Brain microvascular endothelial cell (primary cell): ENCODE measurements at places on chromosomes 1 and 21.

GRCh38 chr1:216758161-216758560 is 34.9 kb upstream of the ESRRG start:
- no peak for DNase-seq

GRCh38 chr21:42313501-42313969 is 1.7 kb downstream of the TFF3 start:
- DNase-seq, result no peak

GRCh38 chr1:212645546-212646543 is 37.3 kb downstream of the ATF3 start:
- DNase-seq, result no peak

GRCh38 chr1:227532019-227532619 is 31.2 kb upstream of the ZNF678 start:
- DNase-seq, result no peak

GRCh38 chr1:226632922-226633351 is 84.4 kb downstream of the STUM start:
- no peak for DNase-seq

GRCh38 chr1:61420909-61421835 is 303.8 kb downstream of the TM2D1 start:
- no peak for DNase-seq

- no peak for DNase-seq
Measured at GRCh38 chr1:38502758-38503157, 356.8 kb downstream of the RRAGC start.

DNA sequence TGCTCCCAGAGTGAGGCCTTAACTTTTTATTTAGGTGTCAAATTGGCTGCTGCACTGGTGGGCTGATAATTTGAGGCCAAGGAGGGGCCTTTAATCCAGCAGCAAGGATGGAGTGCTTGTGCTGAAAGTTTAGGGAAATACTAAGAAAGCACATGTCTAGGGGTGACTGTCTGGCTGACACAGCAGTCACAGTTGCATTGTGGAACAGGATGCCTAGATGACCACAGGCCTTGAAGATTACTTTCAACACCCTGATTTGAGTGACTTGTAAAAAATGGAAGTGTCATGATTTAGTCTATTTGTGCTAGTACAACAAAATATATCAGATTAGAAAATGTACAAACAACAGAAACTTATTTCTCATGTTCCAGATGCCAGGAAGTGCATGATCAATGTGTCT is 57.7 kb downstream of the ZNF697 start:
- DNase-seq, result no peak

DNA sequence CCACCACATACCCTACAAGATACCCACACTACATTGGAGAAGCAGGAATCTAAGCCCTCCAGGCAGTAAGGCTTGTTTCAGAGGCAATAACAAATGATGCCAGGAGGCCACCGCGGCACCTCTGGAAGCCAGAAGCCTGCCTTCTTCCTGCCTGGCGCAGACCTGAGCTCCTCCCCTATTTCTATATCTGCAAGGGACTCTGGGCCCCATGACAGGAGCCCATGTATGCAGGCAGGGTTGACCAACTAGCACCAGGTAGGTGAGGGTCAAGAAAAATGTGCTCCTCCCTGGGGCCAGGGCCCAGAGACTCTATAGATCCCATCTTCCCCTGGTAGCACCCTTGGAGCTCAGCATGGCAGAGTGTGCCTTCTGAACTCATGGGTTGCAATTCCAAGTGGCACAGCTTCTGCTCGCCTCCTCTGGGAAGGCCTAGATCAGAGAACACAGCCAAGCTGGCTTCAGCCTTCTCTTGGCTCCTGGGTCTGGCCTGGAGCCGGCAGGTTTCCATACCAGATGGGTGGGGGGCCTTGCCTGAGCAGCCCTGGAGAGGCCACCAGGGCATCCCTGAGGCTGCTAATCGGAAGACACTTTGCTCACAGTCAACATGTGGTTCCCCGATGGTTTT is 85.1 kb downstream of the STUM start:
- no peak for DNase-seq

GRCh38 chr1:28867850-28868249 is 46.5 kb upstream of the EPB41 start:
- no peak for DNase-seq

GRCh38 chr1:29711582-29712283 is 475.4 kb downstream of the PTPRU start:
- peak; percentile 73 for DNase-seq

GRCh38 chr21:41375875-41376274 is 14.0 kb downstream of the MX2 start:
- DNase-seq, result no peak
